ENCODE measurements at places on chromosomes 13 and 19.

DNA sequence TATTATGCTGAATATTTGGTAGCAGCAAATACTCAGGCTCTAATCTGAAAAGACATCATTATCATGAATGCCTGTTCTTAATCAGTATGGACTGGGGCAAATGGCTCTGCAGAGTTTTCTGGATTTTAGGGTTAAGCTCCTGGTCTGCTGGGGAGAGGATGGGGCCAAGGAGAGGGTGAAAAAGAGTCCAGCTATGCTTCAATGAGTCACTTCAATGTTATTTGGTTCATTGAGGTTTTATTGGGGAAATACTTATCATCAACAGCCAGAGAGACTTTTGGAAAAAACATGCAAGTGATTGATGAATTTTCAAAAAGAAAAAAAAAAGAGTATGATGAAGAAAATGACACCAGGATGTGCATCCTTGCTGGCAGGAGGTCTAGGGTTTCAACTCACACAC, 278.3 kb downstream of the UQCRFS1 start:
- DNase-seq, result no peak

- no peak for DNase-seq
Measured at GRCh38 chr19:11639245-11639601, 41.9 kb downstream of the ZNF627 start.

- no peak for DNase-seq
Measured at GRCh38 chr19:38708413-38709024, 35.8 kb downstream of the CAPN12 start.

- DNase-seq, result no peak
Measured at GRCh38 chr13:47798194-47798593, 202.9 kb downstream of the SUCLA2 start.

DNA sequence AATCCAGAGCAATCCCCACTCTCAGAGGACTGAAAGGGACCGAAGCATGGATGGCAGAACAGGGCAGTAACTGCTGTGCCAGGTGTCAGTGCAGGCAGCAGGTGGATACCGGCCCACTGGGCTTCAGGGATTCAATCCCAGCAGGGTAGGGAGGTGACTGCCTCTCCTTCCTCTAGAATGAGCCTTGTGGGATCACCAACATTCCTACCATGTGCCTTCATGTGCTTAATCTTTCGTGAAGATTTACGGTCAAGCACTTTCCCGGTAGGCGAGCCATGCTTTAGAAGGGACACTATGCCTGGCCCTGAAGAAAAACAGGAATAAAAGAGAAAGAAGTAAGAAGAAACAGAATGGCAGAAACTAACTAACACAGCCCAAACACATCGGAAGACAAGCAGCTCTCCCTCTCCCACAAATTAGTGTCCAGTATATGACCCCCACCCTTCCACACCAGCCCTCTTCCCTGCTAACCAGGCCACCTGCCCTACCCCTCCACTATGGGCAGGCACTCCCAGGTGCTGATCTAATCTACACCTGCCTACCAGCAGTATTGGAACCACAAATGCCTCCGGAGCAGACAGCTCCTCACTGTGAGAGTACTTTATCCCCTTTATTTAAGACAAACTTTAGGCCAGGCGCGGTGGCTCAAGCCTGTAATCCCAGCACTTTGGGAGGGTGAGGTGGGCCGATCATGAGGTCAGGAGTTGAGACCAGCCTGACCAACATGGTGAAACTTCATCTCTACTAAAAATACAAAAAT, 162.5 kb downstream of the NUFIP1 start:
- no peak for DNase-seq

GRCh38 chr19:19458110-19458816, 52.8 kb downstream of the GATAD2A start:
- no peak for DNase-seq

- DNase-seq, result no peak
Measured at GRCh38 chr13:95479731-95480130, 72.8 kb upstream of the CLDN10 start.

DNA sequence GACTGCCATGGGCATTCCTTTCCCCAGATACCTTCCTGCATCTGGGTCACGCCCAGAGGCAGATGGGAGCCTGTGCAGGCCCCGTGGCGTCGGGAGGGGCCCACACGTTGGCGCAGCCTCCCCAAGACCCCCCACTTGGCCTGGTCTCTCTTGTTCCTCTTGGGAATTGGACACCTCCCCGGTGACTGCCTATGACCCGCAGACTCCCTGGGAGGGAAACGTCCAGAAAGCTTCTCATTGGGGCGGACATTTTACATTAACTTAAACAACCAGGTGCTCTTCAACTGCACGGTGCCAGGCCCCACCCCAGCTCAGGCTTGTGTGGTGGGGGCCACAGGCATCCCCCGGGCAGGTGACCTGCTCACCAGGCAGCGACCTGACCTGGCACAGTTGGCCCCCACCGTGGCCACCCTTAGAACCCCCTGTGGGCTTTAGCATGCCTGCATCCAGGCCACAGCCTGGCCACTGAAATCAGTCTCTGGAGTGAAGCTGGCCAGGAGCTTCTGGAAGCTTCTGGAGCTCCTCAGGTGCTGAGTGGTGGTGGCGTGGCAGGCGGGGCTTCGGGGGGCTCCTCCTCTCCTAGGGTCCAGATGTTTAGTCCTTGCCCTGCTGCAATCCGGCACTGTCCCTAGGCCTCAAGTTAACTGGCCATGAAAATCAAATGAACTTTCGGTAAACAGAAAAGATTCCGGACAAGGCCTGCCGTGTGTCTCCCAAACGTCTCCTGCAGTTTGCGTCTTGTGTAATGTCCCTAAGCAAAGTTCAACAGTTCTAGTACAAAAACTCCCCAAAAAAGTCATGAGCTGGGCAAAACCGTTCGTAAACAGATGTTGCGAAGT, 8.5 kb upstream of the PROZ start:
- no peak for DNase-seq

DNA sequence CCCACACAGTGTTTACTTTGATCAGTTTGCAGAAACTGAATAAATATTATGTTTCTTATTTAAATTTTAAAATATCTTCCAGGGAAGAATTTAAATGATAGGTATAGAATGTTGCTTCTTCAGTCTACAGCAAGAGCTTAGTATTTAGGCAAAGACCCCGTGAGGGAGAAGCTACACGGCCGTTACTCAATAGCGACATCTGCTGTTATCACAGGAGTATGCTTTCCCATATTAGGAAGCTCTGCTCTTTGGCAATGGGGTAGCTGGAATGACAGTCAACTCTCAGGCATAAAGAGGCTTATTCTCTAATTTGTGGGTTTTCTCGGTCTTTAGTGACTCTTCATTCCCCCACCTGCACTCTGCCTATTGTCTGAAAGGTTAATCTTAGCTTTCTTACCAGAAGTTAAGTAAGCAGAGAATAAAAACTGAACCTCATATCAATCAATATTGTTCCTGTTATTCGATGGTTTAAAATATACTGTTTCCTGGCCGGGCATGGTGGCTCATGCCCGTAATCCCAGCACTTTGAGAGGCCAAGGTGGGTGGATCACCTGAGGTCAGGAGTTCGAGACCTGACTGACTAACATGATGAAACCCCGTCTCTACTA, 13.2 kb upstream of the LHFPL6 start:
- DNase-seq, result no peak

- no peak for DNase-seq
Measured at GRCh38 chr19:23440207-23440606, 44.9 kb upstream of the ZNF91 start.

GRCh38 chr19:8505680-8506401, 3.4 kb upstream of the PRAM1 start:
- DNase-seq, result peak; percentile 82

- DNase-seq, result no peak
Measured at GRCh38 chr19:5682107-5682482, 1.3 kb downstream of the HSD11B1L start.

- DNase-seq, result peak; percentile 62
Measured at GRCh38 chr13:80341756-80342370, 937 bp upstream of the SPRY2 start.

- no peak for DNase-seq
Measured at GRCh38 chr13:30816736-30817135, 81.4 kb downstream of the ALOX5AP start.

DNA sequence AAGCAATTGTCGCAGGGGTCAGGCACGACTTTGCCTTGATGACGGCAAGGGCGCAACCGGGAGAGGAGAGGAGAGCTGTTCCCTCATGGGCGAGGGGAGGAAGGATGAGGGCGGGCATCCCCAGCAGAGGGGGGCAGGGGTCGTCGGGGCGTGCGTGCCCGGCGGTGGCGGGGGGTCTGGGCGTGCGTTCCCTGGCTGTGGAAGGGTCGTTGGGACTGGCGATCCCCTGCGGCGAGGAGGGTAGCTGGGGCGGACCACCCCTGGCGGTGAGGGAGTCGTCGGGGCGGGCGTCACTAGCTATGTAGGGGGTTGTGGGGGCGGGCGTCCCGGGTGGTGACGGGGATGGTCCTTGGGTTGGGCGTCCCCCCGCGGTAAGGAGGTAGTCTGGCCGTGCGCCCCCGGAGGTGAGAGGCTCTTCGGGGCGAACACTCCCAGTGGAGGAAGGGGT, 1.7 kb downstream of the COMP start:
- no peak for DNase-seq

GRCh38 chr19:44623080-44623479, 9.7 kb downstream of the IGSF23 start:
- no peak for DNase-seq

GRCh38 chr13:34722922-34723321, 219.1 kb upstream of the NBEA start:
- no peak for DNase-seq
